ENCODE measurements at places on chromosomes 2 and 18.

GRCh38 chr2:161111531-161111930 lies 48.7 kb upstream of the TANK start:
- DNase-seq: no peak

DNA sequence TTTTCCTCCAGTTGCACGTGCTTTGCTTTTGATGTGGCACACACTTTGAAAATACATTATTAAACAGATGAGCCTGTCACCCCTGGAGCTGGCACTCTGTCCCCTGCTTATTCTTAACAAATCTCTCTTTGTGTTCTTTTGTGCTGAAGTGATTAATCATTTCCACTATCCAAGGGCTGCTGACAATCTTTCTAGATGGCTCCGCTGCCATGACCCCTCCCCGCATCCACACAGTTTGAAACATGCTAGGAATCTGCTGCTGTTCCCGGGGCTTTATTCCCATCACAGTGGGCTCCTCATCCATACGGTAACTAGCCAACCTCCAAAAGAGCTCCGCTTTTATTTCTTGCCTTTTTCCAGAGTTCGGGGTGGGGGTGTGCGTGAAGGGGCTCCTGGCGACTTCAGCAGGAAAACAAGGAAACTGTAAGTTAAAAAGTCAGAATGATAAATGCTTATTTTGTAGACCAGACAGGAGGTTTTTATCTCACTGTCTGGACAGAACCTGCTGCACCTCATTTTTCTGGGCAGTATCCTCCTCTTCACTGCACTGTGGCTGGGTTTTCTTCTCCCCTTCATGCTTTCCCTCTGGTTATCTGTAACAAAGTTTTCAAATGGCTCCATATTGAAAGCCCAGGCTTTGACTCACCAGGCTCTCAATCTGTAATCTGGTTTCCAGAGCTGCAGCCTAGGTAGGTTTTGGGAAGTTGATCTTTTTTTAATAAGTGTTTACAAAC lies 319.7 kb downstream of the AFF3 start:
- DNase-seq: no peak

- no peak for DNase-seq
Observed at GRCh38 chr2:241924069-241924908, 54.8 kb downstream of the RTP5 start.

DNA sequence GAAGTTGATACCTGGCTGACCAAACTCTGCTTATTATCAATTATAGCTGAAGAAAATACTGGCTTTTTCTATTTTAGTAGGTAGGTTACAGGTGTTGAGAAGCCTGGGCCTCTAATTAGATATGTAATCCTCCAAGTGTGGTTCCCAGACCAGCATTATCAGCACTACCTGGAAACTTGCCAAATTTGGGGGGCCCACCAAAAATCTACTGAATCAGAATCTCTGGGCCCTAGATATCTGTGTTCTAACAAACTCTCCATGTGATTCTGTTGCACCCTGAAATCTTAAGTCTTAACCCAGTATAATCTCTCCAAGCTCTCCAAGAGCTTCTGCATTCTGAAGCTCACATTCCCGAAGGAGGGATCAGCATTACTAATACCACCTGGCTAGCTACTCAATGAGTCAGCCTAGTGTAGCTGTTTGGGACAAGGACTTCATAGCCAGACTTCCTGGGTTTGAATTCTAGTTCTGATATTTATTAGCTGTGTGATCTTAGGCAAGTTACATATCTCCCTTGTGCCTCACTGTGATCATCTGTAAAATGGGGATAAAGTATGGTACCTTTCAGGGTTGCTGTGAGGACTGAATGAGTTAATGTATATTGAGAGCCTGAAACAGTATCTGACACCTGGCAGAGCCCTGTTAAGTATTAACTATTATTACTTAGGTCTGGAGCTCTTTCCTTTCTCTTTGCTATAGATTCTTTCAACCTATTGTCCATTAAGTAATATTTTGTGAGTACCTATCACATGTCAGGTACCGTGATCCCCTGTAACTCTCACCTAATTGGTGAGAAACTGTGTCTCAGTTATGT lies 94.1 kb upstream of the CD302 start:
- DNase-seq: no peak

DNA sequence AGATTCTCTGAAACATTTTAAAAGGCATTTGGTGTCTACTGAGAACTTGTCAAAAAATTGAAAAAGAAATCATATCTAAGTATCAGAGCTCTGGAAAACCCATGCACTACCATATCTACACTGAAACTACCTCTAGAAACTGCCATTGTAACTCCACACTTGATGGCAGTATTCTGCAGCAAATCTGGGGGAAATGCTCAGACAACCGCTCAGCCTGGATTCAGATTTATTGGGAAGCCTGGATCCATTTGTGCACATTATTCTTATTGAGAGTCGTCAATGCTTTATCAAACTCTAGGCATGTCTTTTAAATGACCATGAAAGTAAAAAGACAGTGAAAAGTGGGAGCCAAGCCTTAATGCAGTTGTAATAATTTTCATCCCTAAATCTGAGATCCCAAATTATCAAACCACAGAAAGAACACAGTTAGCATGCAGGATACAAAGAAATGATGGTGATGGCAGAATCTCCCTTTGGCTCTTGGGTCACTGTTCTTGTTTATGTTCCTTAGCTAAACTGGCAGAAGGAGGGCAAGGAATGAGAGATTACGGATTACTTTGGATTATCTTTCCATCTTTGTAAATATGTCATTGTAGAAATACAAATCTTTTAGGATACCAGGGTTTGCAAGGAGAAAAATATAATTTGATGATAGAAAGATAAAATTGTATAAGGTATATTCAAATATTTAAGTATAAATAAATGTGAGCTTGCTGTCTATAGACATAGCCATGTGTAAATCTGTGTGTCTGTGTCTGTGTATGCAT lies 512.1 kb upstream of the SYT4 start:
- DNase-seq: no peak

DNA sequence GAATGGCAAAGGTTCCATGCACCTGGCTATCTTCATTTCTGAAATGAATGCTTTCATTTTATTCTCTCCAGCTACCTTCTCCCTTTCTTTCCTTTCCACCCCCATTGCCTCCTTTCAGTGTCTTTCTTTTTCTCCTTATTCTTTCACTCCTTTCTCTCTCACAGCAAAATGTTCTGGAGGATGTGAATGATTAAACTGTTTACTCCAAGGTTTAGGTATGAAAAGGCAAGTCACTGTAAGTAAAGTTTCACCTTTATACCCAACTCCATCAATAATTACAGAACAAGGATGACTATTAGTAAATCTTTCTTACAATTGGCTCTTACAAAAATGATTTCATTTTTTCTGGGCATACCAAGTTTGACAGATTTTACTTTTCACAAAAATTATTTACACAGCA lies 4.3 kb downstream of the PAX8 start:
- no peak for DNase-seq

DNA sequence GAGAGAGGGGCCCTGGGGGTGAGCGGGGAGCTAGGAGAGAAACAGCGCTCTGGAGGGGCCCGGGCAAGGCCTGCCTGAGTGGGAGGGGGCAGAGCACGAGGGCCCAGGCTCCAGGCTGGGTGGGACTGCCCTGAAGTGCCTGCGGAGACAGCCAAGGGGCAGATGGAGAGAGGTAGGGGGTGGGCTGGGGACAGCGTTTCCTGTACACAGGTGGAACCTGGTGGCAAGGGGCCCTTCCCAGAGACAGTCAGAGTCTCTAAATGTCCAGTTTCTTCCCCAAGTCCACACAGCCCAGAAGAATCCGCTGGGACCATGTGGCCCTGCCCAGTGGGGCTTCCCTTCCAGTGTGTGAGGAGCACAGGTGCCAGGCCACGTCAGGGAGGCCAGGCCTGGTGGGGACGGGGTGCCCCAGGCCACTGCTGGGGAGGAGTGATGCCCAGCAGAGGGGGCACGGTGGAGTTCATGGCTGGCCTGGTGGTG lies 1.7 kb upstream of the GPR35 start:
- DNase-seq: no peak

GRCh38 chr2:170550501-170550900 lies 164.6 kb upstream of the SP5 start:
- no peak for DNase-seq

DNA sequence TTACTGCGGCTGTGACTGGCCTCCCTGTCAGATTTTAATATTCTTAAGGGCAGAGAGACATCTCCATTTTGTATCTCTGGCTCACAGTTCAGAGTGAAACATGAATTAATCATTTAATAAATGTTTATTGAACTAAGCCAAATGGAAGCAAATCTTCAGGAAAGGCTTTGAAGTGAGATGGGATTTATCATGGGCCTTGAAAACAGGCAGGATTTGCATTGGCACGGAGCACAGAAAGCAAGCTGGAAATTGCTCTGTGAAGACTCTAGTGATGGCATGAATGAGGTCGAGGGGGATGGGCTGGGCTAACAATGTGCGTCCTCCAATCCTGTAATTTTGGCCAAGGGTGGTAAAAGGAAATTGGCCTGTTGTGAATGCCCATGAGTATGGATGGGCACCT lies 369.8 kb upstream of the SOX11 start:
- no peak for DNase-seq

- no peak for DNase-seq
Observed at GRCh38 chr2:239881561-239882320, 143.4 kb downstream of the NDUFA10 start.

DNA sequence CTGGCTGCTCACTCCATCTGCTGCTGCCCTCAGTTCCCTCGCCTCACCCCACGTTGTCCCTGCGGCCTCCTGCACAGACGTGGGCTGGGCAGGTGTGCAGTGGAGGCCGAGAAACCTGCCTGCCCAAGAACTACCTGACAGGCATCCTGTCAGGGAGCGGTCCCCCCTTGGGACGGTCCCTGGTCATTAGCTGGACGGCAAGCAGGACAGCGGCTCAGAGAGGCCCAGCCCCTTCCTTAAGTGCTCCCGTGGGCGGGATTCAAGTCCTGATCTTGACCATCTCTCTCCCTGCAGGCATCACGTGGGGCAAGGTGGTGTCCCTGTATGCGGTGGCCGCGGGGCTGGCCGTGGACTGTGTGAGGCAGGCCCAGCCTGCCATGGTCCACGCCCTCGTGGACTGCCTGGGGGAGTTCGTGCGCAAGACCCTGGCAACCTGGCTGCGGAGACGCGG lies 11.3 kb downstream of the BOK start:
- DNase-seq: no peak

- no peak for DNase-seq
Observed at GRCh38 chr18:55354795-55355194, 233.2 kb downstream of the TCF4 start.

- no peak for DNase-seq
Observed at GRCh38 chr2:201880579-201880978, 74.2 kb downstream of the CDK15 start.

DNA sequence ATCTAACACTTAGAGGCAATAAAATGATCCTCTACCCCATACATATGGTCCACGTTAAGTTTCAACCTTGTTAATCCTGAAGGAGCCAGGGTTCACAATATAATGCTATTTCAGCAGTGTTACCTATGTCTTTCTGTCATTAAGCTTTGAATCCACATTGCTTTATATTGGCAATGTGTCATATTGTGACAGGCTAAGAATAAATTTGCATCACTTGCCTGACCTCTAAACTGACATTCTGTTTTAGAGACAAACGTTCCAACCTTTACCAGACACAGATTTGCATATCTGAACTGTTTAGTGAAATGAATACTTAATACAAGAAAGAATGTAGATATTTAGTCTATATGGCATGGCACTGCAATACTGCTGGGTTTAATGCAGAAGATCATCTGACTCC lies 98.4 kb downstream of the UNC80 start:
- DNase-seq: no peak

GRCh38 chr2:224584785-224585210 lies 365 bp downstream of the CUL3 start:
- no peak for DNase-seq
